Dorsolateral prefrontal cortex (tissue), 122 donors: ENCODE measurements at places on chromosomes 13 and 19.

DNA sequence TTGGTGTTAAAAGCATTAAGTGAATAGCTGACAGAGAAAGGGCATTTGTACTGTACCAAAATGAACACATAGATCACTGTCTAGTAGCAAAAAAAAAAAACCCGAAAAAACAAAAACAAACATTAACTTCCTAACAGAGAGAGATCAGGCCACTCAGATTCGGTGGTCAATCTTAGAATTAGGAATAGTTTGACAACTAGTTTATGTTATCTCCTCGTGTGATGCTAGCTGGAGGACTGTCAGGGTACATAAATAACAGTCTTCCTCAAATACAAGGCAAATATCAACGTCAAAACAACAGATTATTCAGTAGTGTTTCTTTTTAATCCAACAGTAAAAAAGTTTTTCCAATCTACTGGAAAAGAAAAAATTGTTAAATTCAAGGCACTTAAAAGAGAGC, 1.7 kb downstream of the ZMYM5 start:
- DNase-seq = no peak

- no peak for DNase-seq
These were observed 50.2 kb downstream of the ZNF146 start for GRCh38 chr19:36265064-36265463.

DNA sequence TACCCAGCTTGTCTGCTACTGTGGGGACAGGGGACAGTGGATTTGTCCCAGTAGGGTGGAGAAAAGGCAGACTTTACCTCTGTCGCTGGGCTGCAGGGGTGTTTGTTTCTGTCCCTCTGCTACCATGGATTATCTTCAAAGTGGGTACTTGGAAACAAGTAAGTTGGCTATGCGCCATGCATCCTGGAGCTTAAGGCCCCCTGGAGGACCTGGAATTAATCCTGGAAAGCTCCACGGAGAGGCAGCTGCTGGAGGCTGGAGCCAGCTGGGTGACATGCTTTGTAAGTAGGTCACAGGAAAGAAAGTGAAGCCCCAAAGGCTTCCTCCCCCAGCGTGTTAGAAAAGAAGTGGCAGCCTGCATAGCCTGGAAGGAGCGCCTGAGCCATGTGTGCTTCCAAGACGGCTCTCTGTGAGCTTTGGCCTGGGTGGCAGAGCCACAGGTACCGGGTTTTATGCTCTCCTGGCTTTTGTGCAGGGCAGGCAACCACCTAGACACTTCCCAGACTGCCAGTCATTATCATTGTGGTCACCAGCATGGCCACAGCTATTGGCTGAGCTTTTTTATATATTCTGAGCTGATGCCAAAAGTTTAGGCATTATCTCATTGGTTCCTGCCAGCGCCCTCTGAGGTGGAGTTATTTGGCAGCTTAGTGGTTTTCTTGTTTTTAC, 9.5 kb downstream of the B3GLCT start:
- peak; percentile 50 for DNase-seq

DNA sequence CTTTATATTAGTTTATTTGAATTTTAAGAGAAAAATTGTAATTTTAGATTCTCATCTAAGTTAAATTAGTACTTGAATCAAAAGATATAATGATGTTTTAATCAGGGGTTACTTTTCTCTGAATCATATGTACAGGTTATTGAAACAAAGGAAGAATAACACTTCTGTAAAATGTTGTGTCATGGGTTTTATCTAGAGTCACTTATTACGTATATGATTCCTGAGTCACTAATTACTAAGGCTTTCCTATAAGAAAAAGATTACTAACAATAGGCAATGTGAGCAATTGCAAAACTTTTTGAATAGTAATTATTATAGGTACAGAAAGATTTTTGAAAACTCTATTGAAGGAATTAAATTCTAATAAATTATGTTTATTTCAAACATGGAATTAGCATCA, 99.2 kb upstream of the KLF5 start:
- DNase-seq = no peak

- DNase-seq = no peak
These were observed 36.0 kb upstream of the LAMP1 start for GRCh38 chr13:113260996-113261395.

- DNase-seq = no peak
These were observed 123.4 kb upstream of the MCF2L start for GRCh38 chr13:112845511-112846144.
